Mesothelial cell of epicardium (in vitro differentiated cells): ENCODE measurements at places on chromosomes 11 and 22. TPM values are rescaled to one million over a fixed set of nuclear protein-coding genes. Genes with fewer than 3 reads are reported as not detected.

GRCh38 chr11:13446444-13446843 is 16.6 kb downstream of the BTBD10 start:
- H3K4me3 ChIP-seq: no peak overlapping the region
- H3K4me1 ChIP-seq: peaks cover 6% of the 10 kb centered on the region
- no peaks in the 10 kb centered on the region for H3K27me3 ChIP-seq
- peaks cover 6% of the 10 kb centered on the region for H3K36me3 ChIP-seq
- H3K27ac ChIP-seq: no peak overlapping the region
- DNase-seq: no peak

DNA sequence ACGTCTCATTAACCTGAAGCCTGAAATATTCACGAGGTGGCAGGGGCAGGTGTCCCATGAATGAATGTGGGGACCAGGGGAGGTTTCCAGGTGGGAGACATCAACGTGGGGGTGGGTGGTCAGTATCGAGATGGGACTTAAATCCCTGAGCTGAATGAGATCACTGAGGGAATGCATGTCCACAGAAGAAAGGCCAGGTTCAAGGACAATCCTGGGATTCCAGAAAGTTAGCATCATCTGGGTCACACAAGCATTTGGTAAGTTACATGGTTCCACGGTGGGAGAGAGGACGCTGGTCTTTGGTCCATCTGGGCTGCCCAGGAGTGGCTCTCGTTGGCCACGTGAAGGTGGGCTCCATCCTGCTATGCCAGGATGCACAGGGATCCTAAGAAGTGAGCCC is 22.7 kb upstream of the CCND1 start:
- no peak for DNase-seq
- H3K4me3 ChIP-seq: no peak overlapping the region
- H3K27ac ChIP-seq: no peak overlapping the region

DNA sequence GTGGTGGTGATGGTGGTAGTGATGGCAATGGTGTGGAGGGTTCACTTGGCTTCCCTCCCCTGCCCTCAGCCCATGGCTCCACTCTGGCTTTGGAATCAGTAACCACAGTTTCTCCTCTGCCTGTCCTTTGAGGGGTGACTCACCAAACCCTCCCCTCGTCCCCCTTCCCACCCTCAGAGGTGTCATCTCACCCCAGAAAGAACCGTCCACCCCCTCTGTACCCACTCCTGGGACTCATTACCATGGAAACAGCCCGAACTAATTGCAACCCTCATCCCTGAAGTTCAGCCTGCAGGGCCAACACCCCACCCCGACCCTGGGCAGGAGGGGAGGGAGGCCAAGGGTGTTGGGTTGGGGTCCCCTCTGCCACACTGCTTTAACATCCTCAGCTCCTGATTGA is 26.6 kb downstream of the PHLDB1 start:
- peaks cover 20% of the 10 kb centered on the region for H3K36me3 ChIP-seq
- H3K27ac ChIP-seq: peak overlapping the region; percentile 87
- H3K4me1 ChIP-seq: peaks cover 25% of the 10 kb centered on the region
- no peak for DNase-seq
- no peaks in the 10 kb centered on the region for H3K27me3 ChIP-seq
- H3K4me3 ChIP-seq: peak overlapping the region; percentile 28

- DNase-seq: no peak
- no peak overlapping the region for H3K27ac ChIP-seq
- peaks cover 5% of the 10 kb centered on the region for H3K4me1 ChIP-seq
- no peak overlapping the region for H3K4me3 ChIP-seq
- peaks cover 36% of the 10 kb centered on the region for H3K36me3 ChIP-seq
These were observed 23.3 kb downstream of the TMEM123 start for GRCh38 chr11:102429226-102429625.

DNA sequence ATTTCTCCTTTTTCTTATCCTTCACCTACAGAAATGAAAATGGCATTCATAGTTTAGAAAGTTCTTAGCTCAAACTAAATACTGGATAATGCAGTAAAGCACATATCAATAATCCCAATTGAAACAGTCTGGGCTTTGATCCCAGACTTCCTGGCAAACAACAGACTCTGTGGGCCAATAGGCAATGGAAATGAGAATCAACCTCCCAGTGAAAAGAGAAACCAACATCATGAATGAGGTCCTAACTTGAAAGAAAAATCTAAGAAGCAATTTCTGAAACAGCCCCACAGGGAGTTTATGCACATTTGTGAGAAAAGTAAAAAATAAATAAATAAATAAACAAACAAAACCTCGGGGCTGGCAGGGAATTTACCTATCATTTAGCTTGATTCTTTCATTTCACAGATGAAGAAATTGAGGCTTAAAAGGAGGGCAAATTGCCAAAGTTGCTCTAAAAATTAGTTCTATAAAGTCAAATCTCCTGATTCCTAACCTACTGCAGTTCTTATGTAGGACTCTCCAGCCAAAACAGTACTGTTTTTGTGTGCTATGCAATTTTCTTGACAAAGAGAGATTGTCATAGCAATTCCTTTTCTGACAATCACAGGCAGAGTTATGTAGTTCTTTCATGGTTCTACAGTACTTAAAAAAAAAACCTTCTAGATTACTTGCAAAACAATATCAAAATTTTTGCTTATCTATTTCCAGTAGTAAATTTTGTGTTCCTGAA is 265.8 kb downstream of the GRM5 start:
- peaks cover 3% of the 10 kb centered on the region for H3K27me3 ChIP-seq
- no peak overlapping the region for H3K27ac ChIP-seq
- no peaks in the 10 kb centered on the region for H3K36me3 ChIP-seq
- peaks cover 4% of the 10 kb centered on the region for H3K4me1 ChIP-seq
- no peak for DNase-seq

DNA sequence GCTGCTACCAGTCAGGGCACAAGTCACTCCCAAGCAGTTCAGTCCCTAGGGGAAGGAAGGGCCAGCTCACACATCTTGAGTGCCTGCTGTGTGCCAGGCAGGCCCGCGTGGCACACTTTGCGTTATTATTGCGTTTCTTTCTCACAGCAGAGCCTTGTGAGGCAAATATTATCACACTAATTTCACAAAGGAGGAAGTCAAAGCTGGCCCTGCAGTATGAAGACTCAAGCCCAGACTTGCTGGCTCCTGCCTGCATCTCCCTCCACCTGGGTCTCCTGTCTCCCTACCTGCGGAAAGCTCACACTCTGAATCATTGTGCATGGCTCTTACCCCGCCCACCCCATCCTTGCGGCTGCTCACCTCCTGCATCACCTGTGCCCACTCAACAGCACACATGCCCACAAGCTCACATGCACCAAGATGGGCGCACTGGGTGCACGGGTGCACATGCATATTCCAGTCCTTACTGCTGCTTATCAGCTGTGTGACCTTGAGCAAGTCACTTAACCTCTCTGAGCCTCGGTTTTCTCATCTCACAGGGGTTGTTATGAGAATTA is 31.7 kb upstream of the P2RY2 start:
- H3K36me3 ChIP-seq: no peaks in the 10 kb centered on the region
- no peak for DNase-seq
- H3K4me3 ChIP-seq: no peak overlapping the region
- no peaks in the 10 kb centered on the region for H3K27me3 ChIP-seq
- peak overlapping the region; percentile 48 for H3K27ac ChIP-seq

DNA sequence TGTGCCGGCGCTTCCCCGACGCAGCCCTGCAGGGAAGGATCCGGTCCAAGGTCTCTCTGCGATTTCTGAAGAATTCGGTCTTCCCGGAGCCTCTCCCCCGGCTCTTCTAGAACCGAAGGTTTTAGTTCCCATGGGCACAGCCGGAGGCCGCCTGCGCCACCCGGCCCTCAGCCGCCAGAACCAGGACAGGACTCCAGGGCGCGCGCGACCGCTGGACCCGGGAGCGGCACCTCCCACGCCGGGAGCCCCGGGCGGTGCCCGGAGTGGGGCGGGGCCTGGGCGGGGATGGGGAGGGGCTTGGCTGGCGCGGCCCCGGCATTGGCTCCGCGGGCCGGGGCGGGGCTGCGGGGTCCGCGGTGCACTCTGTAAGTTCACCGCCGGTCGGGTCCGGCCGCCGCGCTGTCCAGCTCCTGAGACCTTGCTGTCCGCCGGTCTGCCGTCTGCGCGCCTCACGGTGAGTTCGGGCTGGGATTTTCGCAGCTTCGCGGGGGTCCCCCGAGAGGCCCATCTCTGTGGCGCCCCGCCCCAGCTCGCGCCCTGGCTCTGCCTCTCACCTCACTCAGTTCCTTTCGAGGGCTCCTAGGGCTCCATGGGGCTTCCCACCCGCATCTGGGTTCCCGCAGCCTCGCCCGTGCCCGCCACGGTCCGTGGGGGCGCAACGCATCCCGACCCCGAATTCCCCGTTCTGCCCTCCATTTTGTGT is at the start of gene CDC42EP2:
CDC42EP2 (plus strand) TSS at position 366 of the 703 bp plus-strand sequence. CDS start 6,033 bp downstream, outside the sequence.
- H3K4me1 ChIP-seq: peaks cover 24% of the 10 kb centered on the region
- no peaks in the 10 kb centered on the region for H3K36me3 ChIP-seq
- DNase-seq: peak; percentile 78
- H3K27ac ChIP-seq: peak within 1 kb of the TSS; percentile 64

- no peak overlapping the region for H3K4me3 ChIP-seq
- peaks cover 18% of the 10 kb centered on the region for H3K27me3 ChIP-seq
- H3K4me1 ChIP-seq: no peaks in the 10 kb centered on the region
- H3K36me3 ChIP-seq: no peaks in the 10 kb centered on the region
- no peak overlapping the region for H3K27ac ChIP-seq
These were observed 2.1 kb downstream of the CABP2 start for GRCh38 chr11:67520856-67521824.

- peaks cover 6% of the 10 kb centered on the region for H3K36me3 ChIP-seq
- H3K27ac ChIP-seq: no peak overlapping the region
- no peak for DNase-seq
- no peak overlapping the region for H3K4me3 ChIP-seq
- H3K27me3 ChIP-seq: no peaks in the 10 kb centered on the region
These were observed 3.8 kb upstream of the CYP2D6 start for GRCh38 chr22:42134100-42135020.

GRCh38 chr11:88012456-88012855 is 162.8 kb downstream of the RAB38 start:
- no peaks in the 10 kb centered on the region for H3K27me3 ChIP-seq
- peaks cover 28% of the 10 kb centered on the region for H3K4me1 ChIP-seq
- no peak for DNase-seq
- H3K36me3 ChIP-seq: no peaks in the 10 kb centered on the region

DNA sequence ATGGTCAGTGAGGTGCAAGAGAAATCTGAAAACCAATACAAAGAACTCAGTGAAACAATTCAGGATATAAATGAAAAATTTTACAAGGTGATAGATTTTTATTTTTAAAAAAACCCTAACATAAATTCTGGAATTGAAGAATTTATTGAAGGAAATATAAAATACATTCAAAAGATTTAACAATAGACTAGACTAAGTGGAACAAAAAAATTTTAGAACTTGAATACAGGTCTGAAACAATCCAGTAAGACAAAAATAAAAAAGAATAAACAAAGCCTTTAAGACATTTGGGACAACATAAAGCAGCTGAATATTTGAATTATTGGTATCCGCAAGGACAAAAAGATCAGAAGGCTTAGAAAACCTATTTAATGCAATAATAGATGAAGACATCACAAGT is 8.7 kb downstream of the SPA17 start:
- no peaks in the 10 kb centered on the region for H3K4me1 ChIP-seq
- DNase-seq: no peak
- H3K27me3 ChIP-seq: no peaks in the 10 kb centered on the region
- H3K36me3 ChIP-seq: peaks cover 24% of the 10 kb centered on the region
- H3K4me3 ChIP-seq: no peak overlapping the region

DNA sequence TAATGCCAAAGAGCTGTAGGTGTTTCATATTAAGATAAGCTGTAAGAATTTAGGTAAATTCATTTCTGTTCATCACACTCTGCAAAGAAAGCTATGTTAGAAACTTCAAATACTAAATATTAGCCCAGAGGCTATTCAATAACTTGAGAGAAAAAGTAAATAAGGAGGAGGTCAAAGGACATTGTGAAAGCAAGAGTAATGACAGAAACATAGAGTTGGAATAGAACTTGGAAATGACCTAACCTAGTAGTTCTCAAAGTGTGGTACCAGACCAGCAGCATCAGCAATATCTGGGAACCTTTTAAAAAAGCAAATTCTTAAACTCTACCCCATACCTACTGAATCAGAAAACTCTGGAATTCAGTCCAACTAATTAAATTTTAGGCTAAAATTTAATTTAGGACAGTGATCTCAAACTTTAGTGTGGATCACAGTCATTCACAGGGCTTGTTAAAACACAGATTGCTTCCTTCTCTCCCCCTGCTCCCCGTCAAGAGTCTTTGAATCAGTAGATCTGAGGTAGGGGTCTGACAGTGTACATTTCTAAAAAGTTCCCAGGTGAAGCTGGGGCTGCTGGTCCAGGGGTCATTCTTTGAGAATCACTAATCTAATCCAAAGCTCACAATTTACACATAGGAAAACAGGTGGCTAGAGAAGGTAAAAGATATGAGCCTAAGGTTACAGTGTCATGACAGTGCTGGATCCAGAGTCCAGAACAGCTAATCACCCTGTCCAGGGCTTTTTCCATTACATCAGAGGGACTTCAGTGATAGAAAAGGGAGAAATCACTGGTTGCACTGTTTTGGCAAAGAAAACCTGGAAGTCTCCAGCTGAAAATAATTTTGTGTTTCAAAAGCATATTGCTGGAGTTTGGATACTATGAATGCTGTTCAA is 241.1 kb downstream of the SOX6 start:
- H3K27me3 ChIP-seq: no peaks in the 10 kb centered on the region
- no peak overlapping the region for H3K27ac ChIP-seq
- no peak overlapping the region for H3K4me3 ChIP-seq
- no peaks in the 10 kb centered on the region for H3K36me3 ChIP-seq
- no peak for DNase-seq

DNA sequence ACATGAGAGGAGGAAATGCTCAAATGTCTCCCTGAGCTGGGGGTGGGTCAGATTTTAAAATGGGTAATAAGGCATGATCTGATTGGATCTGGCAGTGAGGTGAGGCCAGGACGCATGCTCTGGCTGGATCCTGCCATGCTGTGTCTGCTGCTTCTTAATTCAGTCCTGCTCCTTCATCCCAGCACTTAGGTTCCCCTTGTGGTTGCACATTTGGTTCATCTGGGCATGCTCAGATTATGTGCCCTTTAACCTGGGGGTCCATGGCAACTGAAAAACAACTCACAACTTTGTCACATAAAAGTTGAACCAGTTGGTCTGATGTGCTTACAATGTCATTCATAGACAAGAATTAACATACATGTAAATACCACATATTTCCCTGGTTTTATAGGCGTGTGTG is 67.9 kb downstream of the PIWIL4 start:
- H3K36me3 ChIP-seq: no peaks in the 10 kb centered on the region
- no peak overlapping the region for H3K27ac ChIP-seq
- H3K4me3 ChIP-seq: no peak overlapping the region
- peaks cover 16% of the 10 kb centered on the region for H3K4me1 ChIP-seq
- no peak for DNase-seq
- no peaks in the 10 kb centered on the region for H3K27me3 ChIP-seq

DNA sequence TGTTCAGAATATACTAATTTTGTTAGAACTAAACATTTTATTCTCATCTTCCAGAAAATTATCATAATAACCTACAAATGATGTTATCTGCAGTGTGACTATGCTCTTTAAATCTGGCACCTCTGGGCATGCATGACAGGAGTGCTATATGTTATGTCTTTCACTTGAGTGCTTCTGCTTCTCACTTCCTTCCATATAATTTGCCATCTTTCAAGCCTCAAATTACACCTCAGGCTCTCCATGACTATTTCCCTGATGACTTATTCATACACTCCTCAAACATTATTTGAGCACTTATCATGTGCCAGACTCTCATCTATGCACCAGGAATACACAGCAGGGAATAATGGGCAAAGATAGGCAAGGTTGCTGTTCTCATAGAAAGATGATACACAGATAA is 219.3 kb upstream of the POU2AF2 start:
- no peak overlapping the region for H3K4me3 ChIP-seq
- DNase-seq: no peak
- no peaks in the 10 kb centered on the region for H3K36me3 ChIP-seq
- H3K4me1 ChIP-seq: no peaks in the 10 kb centered on the region
- no peak overlapping the region for H3K27ac ChIP-seq
- H3K27me3 ChIP-seq: peaks cover 20% of the 10 kb centered on the region

ACTN3 gene
- total RNA-seq: 0.11 to 0.13 TPM (median 0.13 TPM) in 3 replicates

CD3D gene
- total RNA-seq: not detected in 3 replicates
